A549 treated with Hydrocortisone at 1 μM for 4 hours (cell line): ENCODE measurements at places on chromosomes 6 and 20. TPM values are rescaled to one million over a fixed set of nuclear protein-coding genes. Genes with fewer than 3 reads are reported as not detected.

The ARMH2 gene
- total RNA-seq: not detected in 5 replicates

The PHF3 gene
- 7.4 to 13.6 TPM (median 9.2 TPM) in 5 replicates for total RNA-seq

The SOX4 gene
- 7.2 to 11.4 TPM (median 9.6 TPM) in 5 replicates for total RNA-seq

The HLA-G gene
- total RNA-seq: not detected in 5 replicates

The MAN1A1 gene
- total RNA-seq: 0.05 to 0.08 TPM (median 0.07 TPM) in 5 replicates

The MYLK2 gene
- total RNA-seq: 0.52 to 0.66 TPM (median 0.58 TPM) in 5 replicates

The NOTCH4 gene
- total RNA-seq: 0.57 to 0.80 TPM (median 0.75 TPM) in 5 replicates

The RAD21L1 gene
- not detected in 5 replicates for total RNA-seq

The GJA10 gene
- not detected in 5 replicates for total RNA-seq
